ENCODE measurements at places on chromosomes 5 and 9. TPM values are rescaled to one million over a fixed set of nuclear protein-coding genes. Genes with fewer than 3 reads are reported as not detected.
A peak's percentile ranks its signal among the peaks of the same experiment; 100 is the strongest.

- H3K27me3 ChIP-seq, result peaks cover 35% of the 10 kb centered on the region
- peaks cover 8% of the 10 kb centered on the region for H3K4me1 ChIP-seq
- no peak overlapping the region for H3K27ac ChIP-seq
- H3K4me3 ChIP-seq, result no peak overlapping the region
Measured at GRCh38 chr9:133563291-133563796, 28.8 kb downstream of the ADAMTSL2 start.

GRCh38 chr5:172556971-172557461 is 84.0 kb upstream of the NEURL1B start:
- H3K27me3 ChIP-seq, result peaks cover 10% of the 10 kb centered on the region
- H3K4me1 ChIP-seq, result no peaks in the 10 kb centered on the region
- no peaks in the 10 kb centered on the region for H3K36me3 ChIP-seq
- no peak for DNase-seq
- no peak overlapping the region for H3K27ac ChIP-seq

GRCh38 chr5:89397096-89397495 is 514.1 kb upstream of the MEF2C start:
- H3K27ac ChIP-seq, result no peak overlapping the region
- DNase-seq, result no peak
- no peaks in the 10 kb centered on the region for H3K4me1 ChIP-seq
- no peaks in the 10 kb centered on the region for H3K36me3 ChIP-seq

The EGFLAM gene
- total RNA-seq, result 36.2 TPM

GRCh38 chr5:429453-430188 is 13.4 kb upstream of the EXOC3 start:
- no peak overlapping the region for H3K27ac ChIP-seq
- H3K27me3 ChIP-seq, result peaks cover 13% of the 10 kb centered on the region
- DNase-seq, result peak; percentile 34
- H3K4me3 ChIP-seq, result no peak overlapping the region
- no peaks in the 10 kb centered on the region for H3K36me3 ChIP-seq
- H3K4me1 ChIP-seq, result no peaks in the 10 kb centered on the region

The CHSY3 gene
- total RNA-seq, result 2.9 TPM

The FBLL1 gene
- not detected for total RNA-seq

The SAPCD2 gene
- total RNA-seq, result 0.10 TPM

The BNC2 gene
- 168 TPM for total RNA-seq

DNA sequence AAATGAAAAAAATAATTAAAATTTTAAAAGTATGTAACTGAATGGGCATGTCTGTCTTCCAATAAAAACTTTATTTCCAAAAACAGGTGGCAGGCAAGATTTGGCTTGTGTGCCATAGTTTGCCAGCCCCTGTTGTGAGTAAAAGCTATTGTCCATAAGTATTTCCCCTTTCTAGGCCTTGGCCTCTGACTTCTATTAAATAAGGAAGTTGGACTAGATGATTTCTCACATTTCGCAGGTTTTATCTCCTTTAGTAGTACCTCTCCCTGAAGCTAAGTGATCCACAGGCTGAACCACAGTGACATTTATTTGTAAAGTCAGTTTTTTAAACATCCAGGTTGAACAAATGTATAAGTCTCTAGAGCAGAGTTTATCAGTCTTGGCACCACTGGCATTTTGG is 41.3 kb downstream of the RECK start:
- no peak for DNase-seq
- no peak overlapping the region for H3K27ac ChIP-seq
- H3K4me1 ChIP-seq, result peaks cover 13% of the 10 kb centered on the region
- H3K36me3 ChIP-seq, result no peaks in the 10 kb centered on the region
- H3K27me3 ChIP-seq, result no peaks in the 10 kb centered on the region

The SLC46A2 gene
- not detected for total RNA-seq

The RLN1 gene
- not detected for total RNA-seq

GRCh38 chr5:62395210-62395950 is 8.3 kb downstream of the DIMT1 start:
- H3K27ac ChIP-seq, result no peak overlapping the region
- peaks cover 10% of the 10 kb centered on the region for H3K36me3 ChIP-seq
- H3K4me3 ChIP-seq, result no peak overlapping the region
- H3K4me1 ChIP-seq, result no peaks in the 10 kb centered on the region

DNA sequence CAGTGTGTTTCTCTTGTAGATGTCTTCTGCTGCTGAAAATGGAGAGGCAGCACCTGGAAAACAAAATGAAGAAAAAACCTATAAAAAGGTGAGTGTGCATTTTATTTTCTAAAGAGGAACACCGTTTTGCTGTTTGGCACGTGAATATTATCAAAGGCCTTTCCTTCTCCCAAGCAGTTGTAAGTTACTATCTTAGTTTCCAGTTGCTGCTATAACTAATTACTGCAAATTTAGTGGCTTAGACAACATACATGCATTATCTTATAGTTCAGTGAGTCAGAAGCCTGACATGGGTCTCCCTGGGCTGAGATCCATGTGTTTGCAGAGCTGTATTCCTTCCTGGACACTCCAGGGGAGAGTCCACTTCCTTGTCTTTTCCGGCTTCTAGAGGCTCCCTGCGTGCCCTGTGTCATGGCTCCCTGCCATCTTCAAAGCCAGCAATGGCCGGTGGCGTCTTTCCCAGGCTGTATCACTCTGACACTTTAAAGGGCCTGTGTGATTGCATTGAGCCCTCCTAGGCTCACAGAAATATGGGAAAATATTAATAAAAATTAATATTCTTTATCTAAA is 117.6 kb downstream of the PIP5K1B start:
- H3K27me3 ChIP-seq, result no peaks in the 10 kb centered on the region
- H3K27ac ChIP-seq, result peak overlapping the region; percentile 25
- H3K36me3 ChIP-seq, result no peaks in the 10 kb centered on the region
- no peaks in the 10 kb centered on the region for H3K4me1 ChIP-seq

GRCh38 chr9:132012704-132013357 is 66.8 kb downstream of the MED27 start:
- H3K4me3 ChIP-seq, result no peak overlapping the region
- H3K36me3 ChIP-seq, result no peaks in the 10 kb centered on the region
- DNase-seq, result no peak
- peaks cover 6% of the 10 kb centered on the region for H3K4me1 ChIP-seq
- H3K27me3 ChIP-seq, result no peaks in the 10 kb centered on the region

The C5orf52 gene
- not detected for total RNA-seq

DNA sequence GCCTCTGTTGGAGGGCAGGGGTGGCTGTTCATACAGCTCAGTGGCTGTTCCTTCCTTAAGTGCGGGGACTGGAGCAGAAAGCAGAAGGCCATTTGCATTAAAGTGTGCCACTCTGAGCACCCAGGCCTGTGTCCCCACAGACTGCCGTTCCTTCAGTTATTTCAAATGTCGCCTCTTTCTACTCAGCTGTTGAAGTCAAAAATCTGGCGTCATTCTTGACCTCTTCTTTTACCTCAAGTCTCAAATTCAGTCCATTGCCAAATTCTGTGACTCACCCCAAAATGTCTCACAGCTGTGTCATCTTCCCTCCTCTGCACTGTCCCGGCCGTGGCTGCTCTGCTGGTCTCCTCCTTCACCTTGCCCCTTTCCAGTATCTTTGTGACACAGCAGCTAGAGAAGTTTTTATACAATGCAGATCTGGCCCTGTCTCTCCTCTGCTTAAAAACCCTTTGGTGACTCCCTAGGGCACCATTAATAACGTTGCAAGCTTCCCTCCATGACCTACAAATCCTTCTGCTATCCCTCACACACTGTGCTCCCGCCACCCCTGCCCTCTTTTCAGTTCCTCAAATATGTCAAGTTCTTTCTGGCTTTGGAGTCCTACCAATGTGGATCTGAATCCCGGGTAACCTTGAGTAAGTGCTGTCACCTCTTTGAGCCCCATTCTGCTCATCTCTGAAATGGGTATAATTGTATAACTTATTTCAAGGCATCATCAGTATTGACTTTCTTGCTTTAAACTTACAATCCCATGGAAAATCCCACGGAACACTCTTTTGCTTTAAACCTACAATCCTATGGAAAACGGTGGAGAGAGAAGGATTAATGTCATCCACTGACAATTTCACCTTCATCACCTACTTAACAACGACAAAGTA is 98.3 kb upstream of the BOD1 start:
- no peaks in the 10 kb centered on the region for H3K36me3 ChIP-seq
- no peak overlapping the region for H3K4me3 ChIP-seq
- no peak overlapping the region for H3K27ac ChIP-seq
- H3K27me3 ChIP-seq, result no peaks in the 10 kb centered on the region
- H3K4me1 ChIP-seq, result no peaks in the 10 kb centered on the region

DNA sequence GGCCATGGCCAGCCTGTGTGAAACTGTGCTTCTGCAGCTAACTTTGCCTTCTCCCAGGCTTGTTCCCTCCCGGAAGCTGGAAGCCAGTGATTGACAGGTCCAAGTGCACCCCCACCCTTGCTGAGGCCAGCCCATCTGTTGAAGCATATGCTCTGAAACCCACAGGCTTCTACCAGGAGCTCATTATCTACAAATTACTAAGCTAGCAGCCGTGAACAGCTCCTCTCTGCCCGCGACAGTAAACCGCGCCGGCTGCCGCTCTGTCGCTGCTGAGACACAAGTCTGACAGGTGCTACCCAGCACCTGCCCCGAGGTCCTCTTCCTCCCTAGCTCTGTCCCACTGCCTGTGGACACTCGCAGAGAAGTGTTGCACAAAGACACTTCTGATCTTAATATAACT is 490.9 kb downstream of the GADD45G start:
- no peak for DNase-seq
- H3K27ac ChIP-seq, result peak overlapping the region; percentile 38
- no peaks in the 10 kb centered on the region for H3K27me3 ChIP-seq
- H3K36me3 ChIP-seq, result no peaks in the 10 kb centered on the region

The KCNN2 gene
- 0.59 TPM for total RNA-seq

DNA sequence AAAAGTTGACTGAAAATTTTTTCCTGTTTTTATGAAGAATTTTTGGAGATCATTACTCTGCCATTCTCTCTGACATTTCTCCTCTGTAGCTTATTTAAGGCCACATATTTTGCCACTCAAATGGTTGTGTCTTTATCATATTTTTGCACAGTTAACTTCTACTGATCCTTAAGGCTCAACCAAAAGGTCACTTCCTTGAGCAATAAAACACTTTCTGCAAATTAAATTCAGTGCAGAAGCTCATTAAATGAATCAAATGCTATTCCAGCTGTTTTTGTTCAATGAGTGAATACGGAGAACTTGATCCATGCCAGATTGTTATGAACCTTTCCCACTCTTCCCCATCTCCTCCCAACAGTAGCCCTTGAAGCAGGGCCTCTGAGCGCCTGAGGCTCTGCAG is 93.8 kb upstream of the EPB41L4A start:
- no peaks in the 10 kb centered on the region for H3K36me3 ChIP-seq
- no peak for DNase-seq
- H3K4me1 ChIP-seq, result no peaks in the 10 kb centered on the region
- H3K4me3 ChIP-seq, result no peak overlapping the region
- H3K27me3 ChIP-seq, result no peaks in the 10 kb centered on the region

The LRRC26 gene
- total RNA-seq, result not detected

The ADGRV1 gene
- 0.06 TPM for total RNA-seq

- no peaks in the 10 kb centered on the region for H3K4me1 ChIP-seq
- DNase-seq, result no peak
- no peaks in the 10 kb centered on the region for H3K36me3 ChIP-seq
- no peaks in the 10 kb centered on the region for H3K27me3 ChIP-seq
Measured at GRCh38 chr9:115524453-115525059, 406.6 kb upstream of the TNC start.

DNA sequence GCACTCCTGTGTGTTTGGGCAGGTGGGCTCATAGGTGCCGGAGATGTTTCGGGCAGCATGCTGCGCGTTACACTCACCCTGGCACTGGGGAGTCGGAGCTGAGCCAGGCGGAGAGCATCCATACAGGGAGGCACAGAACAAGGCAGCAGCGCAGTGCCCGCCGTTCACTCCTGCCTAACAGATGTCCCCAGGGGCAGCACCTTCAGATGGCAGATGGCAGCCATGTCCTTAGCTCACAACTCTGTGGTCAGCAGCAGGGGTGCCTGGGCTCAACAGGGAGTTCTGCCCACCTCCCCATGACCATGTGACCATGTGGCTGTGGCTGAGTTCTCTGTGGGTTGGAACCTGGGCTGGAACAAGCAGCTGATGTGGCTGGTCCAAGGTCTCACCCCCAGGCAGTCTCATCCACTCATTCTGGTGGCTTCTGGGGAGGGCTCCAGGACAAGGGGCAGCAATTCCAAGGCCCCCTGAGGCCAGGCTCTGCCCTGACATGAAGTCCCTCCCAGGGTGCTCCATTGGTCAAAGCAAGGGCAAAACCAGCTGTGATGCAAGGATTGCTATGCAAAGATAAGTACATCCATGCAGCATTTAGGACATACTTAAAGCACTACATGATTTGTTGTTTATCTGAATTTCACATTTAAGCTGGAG is 64.2 kb downstream of the MRPL36 start:
- no peak overlapping the region for H3K4me3 ChIP-seq
- no peaks in the 10 kb centered on the region for H3K4me1 ChIP-seq
- H3K27ac ChIP-seq, result no peak overlapping the region
- no peaks in the 10 kb centered on the region for H3K27me3 ChIP-seq
- no peak for DNase-seq

All from psoas muscle (tissue), 8 donors.